ENCODE measurements at places on chromosomes 13 and 19. TPM values are rescaled to one million over a fixed set of nuclear protein-coding genes. Genes with fewer than 3 reads are reported as not detected.

The CNMD gene
- not detected for total RNA-seq

The PRX gene
- 1.5 TPM for total RNA-seq

The KLHL1 gene
- total RNA-seq = not detected

The TPTE2 gene
- not detected for total RNA-seq

The CYP4F2 gene
- not detected for total RNA-seq

The ICAM3 gene
- total RNA-seq = 109 TPM

DNA sequence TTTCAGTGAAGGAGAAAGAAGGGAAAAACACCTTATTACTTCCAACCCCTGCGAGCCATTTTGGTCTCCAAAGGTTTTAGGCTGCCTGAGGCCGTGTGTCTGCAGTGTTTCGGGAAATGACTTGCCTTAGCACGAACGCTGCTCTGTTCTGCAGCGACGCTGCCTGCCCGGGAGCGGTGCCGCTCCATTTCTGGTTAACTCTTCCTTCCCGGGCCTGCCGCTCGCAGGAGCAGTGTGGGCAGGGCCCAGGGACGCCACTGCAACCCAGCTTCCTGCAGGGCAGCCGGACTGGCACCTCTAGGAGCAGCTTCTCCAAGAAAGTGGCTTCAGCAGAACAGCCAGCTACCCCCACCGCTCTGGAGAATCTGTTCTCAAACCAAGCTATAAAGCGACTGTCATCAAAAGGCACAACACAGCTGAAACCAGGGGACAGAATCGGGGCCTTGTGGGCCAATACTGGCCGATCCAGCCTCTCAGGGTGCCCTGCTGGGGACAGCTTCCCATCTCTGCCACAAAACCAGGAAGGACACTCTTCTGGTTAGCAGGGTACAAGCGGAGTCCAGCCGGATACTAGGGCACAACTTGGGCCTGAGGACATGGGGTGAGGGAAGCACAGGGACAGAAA lies 72.2 kb downstream of the KCTD15 start:
- no peak for DNase-seq

DNA sequence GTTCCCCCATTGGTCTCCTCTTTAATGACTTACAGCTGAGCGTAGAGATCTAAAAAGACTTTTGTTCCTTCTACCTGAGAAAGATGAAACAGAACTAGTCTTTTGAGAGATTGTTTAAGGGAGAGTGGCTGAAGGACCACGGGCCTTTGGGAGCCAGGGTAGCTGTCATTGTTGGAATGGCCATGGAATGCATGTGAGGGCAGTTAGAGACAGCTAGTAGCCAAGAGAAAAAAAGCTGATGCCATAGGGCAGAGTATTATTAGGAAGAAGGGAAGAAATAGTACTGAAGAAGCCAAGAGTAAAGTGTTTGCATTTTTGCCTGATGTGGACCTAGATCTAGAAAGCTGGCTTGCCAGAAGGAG lies 5.6 kb downstream of the ZNF507 start:
- DNase-seq = no peak

DNA sequence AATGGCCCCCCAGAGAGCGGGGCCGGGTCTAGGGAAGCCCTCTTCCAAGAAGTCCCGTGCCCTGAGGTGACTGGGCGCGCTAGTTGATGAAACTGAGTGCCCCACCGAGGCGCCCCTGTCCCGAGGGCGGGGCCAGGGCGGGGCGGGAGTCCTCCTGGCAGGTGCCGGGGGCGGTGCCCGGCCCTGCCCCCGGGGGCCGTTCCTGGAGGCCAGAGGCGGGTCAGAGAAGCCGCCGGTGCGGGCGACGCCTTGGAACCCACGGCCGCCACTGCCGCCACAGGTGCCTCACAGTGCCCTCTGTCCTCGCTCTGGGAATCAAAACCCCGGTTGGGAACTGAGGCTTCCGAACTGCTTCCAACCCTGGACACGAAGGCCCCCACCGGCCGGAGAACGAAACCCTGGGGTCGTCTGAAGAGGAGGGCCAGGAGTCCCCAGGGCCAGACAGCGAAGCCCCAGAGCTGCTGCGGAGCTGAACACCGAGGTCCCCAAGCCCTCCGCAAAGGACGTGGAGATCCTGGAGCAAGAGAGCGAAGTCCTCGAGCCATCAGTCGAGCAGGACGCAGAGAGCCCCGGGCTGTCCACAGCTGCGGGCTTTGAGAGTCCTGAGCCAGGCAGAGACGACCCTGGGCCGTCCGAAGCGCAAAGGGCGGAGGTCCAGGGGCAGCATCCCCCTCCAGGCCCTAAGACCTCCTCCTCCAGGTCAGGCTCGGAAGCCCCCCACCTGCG lies at the start of gene MISP3:
Gene MISP3 (plus strand): TSS at position 252 of the 726 bp plus-strand sequence. CDS start 524 bp downstream, outside the sequence.
- DNase-seq = peak; percentile 30

- no peak for DNase-seq
These were observed 14.7 kb upstream of the SPART start for GRCh38 chr13:36360903-36361302.

DNA sequence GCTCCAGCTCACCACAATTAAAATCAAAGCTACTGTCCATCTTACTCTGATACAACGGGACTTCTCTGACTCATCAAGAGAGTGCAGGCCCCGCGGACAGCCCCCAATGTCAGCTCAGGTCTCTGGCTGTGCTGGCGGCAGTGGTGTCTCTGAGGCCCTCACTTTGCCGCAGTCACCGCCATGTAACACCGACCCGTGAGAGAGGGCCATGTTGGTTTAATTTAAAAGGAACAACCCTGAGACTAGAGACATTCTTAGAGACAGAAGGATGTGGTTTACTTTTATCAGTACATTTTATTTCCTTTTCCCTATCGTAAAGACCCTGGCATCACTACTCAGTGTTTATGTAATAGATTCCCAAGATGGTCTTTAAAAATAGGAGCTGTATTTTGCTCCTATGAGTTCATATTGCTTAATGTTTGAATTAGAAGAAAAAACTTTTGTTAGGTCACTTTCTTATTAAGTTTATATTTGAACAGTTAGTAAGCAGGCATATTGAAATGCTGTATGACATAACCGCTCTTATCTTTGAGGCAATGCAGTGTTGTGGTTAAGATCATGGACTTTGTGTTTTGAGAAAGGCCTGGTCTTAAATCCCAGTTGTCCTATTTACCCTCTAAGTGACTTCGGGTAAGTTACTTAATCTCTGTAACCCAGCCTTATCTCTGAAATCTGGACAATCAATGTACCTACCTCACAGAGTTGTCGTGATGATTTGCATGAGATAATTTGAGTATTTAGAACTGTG lies 23.4 kb downstream of the DGKH start:
- DNase-seq = no peak

GRCh38 chr19:5686326-5686646 lies 3.8 kb upstream of the RPL36 start:
- no peak for DNase-seq

DNA sequence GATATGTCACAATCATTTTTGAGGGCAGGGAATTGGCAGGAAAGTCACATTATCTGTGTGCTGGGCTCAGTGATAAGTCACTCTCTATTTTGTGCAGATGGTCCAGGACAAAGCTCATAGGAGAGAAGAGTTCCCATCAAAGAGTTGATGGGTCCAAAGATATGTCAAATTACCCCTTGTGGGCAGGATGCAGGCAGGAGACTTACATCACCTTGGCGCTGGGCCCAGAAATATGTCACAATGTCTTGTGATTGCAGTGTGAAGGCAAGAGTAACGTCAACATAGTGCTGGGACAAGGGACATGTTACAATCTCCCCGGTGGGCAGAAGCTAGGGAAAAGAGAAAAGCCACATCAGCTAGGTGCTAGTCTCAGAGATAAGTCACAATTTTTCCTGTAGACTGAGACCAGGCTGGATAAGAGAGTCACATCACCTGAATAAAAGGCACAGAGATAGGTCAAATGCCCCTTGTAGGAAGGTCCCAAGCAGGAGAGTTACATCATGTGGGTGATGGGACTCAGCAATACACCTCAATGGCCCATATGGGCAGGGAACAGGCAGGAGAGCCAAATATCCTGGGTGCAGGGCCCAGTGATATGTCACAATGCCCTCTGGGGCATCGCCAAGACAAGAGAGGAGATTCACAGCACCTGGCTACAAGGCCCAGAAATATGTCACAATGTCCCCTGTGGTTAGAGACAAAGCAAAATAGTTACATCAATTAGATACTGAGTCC lies 47.9 kb downstream of the ZNF99 start:
- no peak for DNase-seq

GRCh38 chr13:65378943-65379519 lies 1851.1 kb downstream of the PCDH9 start:
- no peak for DNase-seq

GRCh38 chr13:25743421-25743820 lies 308.4 kb downstream of the SHISA2 start:
- no peak for DNase-seq

GRCh38 chr13:52811841-52812240 lies 36.6 kb downstream of the PCDH8 start:
- no peak for DNase-seq

- peak; percentile 28 for DNase-seq
These were observed 476.4 kb downstream of the FOXO1 start for GRCh38 chr13:40189898-40190630.
